Stimulated activated CD4-positive, alpha-beta T cell treated with anti-CD3 and anti-CD28 coated beads, TNF-alpha, amount 100 ng/mL, for 48 hours (primary cell): ENCODE measurements at places on chromosomes 1 and 21.

- DNase-seq = no peak
Observed at GRCh38 chr1:234715252-234716014, 105.5 kb upstream of the IRF2BP2 start.

- no peak for DNase-seq
Observed at GRCh38 chr1:207941665-207942064, 30.7 kb upstream of the CD34 start.

- DNase-seq = no peak
Observed at GRCh38 chr21:44354001-44354405, 582 bp downstream of the TRPM2 start.

DNA sequence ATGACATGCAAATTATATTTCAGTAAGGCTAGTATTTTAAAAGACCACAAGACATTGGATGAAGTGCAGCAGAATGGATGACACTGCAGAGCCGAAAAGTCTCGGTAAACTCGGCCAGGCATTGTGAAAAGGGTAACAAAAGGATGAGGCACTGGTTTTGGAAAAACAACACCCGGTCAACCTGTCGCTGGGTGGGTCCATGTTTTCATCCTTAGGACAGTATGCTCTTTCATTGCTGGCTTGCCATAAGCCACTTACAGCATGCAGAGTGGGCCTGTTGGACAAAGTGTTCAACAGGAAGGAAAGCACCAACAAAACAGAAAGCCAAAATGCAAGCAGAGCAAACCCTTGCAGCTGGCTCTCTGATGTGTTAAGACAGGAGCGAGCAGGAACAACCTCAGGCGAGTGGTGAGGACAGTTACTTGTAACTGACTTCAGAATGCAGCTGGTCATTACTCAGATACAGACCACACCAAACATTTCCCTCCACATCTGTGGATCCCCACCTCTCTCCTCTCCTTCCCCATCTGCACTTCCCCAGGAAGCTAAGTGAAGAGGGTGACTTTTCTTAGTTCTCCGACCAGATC lies 2.9 kb upstream of the RCAN1 start:
- DNase-seq = no peak

GRCh38 chr1:107795994-107796393 lies 169.0 kb downstream of the VAV3 start:
- DNase-seq = no peak

DNA sequence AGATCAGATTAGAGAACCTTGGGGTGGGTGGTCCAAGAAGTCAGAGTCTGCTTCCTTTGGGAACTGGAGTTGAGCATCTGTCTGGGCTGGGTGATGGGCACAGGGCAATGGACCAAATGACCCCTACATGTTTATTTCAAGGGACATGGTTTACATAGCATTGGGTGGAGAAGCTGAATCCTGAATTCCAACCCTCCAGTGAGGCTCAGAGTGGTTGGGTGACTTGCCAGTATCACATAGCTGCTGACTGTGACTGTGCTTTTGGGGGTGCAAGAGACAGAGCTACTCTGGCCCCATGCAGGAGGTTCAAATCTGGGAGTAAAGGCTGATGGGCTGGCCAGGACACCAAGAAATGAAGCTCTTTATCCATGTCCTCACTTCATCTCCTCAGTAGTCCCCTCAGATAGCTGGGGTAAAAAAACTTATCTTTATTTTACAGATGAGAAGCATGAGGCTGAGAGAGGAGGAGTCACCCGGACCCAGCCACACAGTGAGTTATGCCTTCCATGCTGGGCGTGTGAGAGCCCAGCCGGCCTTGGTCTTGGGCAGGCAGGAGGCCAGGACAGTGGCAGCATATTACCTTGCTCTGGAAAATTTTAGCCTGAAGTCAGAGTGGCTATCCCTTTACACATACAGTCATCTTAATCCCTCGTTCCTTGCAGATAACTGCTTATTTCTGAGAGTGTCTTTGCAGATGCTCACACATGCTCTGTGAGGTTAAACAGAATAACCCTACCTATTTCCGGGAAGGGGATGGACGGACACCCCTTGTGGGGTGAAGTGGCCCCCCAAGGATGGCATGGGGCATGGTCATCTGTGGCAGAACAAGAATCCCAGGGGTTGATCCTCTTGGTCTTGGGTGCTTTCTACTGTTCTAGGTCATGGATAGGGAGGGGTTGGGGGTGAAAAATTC lies 2.8 kb upstream of the SERINC2 start:
- DNase-seq = no peak

DNA sequence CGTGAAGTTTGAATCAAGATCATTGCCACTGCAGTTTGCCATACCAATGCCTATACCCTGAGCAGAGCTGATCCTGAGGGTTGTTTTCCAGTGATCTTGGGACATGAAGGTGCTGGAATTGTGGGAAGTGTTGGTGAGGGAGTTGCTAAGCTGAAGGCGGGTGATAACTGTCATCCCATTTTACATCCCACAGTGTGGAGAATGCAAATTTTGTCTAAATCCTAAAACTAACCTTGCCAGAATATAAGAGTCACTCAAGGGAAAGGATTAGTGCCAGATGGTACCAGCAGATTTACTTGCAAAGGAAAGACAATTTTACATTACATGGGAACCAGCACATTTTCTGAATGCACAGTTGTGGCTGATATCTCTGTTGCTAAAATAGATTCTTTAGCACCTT lies 78.6 kb downstream of the FMN2 start:
- DNase-seq = no peak
